ENCODE measurements at places on chromosomes 13 and 19.
A peak's percentile ranks its signal among the peaks of the same experiment; 100 is the strongest.

- no peak for DNase-seq
These were observed 124.7 kb upstream of the RNF113B start for GRCh38 chr13:98301721-98302120.

DNA sequence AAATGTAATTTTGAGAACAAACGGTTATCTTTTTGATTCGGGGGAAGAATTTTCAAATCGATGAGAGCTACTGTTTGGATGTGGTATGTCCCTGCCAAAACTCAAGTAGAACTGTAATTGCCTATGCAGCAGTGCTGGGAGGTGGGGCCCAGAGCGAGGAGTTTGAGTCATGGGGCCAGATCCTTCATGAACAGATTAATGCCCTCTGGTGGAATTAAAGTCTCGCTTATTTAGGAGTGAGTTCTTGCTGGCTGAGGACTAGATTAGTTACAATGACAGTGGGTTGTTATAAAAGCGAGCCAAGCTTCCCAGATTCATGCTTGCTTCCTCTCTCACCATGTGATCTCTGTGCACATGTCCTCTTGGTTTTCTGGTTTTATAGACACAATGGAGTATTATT, 11.8 kb upstream of the PRR20A start:
- DNase-seq: no peak

- DNase-seq: no peak
These were observed 3.0 kb downstream of the RPL13A start for GRCh38 chr19:49490287-49491029.

DNA sequence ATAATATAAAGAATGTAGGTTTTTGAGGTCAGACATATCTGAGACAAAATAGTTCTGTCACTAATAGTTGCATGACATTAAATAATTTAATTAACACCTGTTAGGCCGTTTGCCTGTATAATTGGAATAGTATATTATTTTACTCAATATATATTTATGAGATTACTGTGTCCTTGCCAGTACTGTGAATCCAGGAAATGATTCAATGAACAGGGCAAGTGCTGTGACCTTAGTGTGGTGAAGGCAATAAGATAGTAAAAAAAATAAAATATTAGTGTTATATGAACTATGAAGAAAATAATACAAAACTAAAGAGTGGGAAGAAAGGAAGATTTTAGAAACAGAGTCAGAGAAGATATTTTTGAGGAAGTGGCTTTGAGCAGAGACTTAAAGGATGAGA, 403.7 kb downstream of the PCDH9 start:
- DNase-seq: no peak

DNA sequence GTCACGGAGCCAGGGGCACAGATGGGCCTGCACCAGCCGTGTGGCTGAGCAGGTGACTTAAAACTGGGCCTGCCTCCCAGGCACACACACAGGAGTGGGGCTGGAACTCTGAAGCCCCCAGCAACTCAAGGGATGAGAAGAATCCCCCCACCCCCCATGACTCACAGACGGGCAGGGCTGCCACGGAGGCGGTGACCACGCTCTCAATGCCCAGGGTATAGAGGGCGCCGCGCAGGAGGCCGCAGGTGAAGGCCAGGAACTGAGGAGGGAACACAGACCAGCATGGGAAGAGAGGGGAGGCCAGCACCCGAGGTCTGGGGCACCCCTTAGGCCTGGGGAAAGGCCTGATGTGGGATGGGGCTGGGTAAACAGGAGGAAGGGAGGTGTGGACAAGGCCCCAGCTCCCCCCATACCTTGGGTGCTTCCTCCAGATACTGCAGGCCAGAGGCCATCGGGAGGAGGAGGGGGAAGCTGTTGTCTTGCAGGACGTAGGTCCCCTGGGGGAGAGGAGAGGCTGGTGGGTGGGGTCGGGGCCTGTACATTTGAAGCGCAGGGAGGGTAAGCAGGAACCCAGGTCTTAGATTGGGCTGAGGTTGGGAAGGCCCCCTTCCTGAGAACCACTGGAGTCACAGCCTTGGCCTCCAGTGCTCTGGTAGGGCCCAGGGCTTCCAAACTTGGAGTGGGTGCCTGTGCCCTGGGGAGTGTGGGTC, 3.1 kb upstream of the NKPD1 start:
- DNase-seq: no peak

DNA sequence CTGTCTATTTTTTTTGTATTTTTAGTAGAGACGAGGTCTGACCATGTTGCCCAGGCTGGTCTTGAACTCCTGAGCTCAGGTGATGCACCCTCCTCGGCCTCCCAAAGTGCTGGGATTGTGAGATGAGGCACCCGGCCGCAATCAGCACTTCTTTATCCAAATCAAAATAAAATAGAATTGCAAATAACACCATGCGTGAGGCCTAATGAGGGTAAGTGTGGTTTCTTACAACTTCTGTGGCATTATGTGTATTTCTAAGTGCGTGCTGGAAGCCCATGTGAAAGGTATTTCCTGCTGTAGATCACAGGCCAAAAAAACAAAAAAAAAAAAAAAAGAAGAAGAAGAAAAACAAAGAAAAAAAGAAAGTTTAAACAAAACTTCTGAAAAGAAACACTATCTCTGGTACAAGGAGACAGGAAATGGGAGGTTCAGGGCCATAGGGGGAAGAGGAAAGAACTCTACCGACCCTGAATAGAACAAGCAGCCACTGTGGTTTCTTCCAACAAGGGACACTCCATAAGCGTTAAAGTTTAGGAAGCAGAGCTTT, 3.0 kb upstream of the GRAMD1A start:
- no peak for DNase-seq

GRCh38 chr19:28314756-28315155, 898.2 kb downstream of the UQCRFS1 start:
- DNase-seq: peak; percentile 17

DNA sequence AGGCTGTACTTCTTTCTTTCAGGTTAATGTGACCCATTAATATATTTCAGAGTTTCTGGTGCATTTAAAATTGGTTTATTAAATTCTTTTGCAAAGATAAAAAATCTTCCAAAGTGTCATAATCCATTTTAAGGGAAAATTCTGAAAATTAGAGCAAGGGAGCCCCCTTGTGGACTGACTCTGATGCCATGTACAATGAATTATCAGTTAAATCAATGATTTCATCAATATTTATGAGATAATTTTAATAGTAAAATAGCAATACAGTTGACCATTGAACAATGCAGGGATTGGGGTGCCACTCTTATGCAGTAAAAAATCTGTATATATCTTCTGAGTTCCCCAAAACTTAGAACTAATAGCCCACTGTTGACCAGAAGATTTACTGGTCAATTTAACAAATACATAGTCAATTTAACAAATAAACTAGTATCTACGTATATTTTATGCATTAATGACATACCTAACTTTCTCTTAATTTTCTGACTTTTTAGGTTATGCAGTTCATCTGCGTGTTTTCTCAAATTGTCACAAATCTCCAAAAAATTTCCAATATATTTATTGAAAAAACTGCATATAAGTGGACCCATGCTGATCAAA, 479.1 kb upstream of the MIR17HG start:
- DNase-seq: peak; percentile 20

- DNase-seq: no peak
These were observed 44.8 kb upstream of the UBAC2 start for GRCh38 chr13:99155821-99156220.

GRCh38 chr19:32296694-32297093, 48.7 kb upstream of the ZNF507 start:
- DNase-seq: no peak

- peak; percentile 98 for DNase-seq
These were observed at the start of gene TPM4 for GRCh38 chr19:16076154-16076957. Gene TPM4, plus strand, starts transcription at chr19:16076495. Its CDS starts 71 bp downstream, at chr19:16076566.

- no peak for DNase-seq
These were observed 12.7 kb downstream of the NPAS1 start for GRCh38 chr19:47032171-47032811.

DNA sequence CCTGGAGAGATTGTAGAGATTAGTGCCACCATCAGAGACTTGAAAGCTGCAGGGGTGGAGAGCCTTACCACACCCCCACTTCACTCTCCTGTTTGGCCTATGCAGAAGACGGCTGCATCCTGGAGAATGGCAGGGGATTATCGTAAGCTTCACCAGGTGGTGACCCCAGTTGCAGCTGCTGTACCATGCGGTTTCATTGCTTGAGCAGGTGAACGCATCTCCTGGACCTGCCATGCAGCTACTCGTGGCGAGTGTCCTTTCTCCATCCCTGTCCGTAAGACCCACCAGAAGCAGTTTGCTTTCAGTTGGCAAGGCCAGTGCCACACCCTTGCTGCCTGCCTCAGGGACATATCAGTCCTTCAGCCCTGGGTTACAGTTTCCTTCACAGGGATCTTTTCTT, 21.2 kb downstream of the PPP5C start:
- no peak for DNase-seq

DNA sequence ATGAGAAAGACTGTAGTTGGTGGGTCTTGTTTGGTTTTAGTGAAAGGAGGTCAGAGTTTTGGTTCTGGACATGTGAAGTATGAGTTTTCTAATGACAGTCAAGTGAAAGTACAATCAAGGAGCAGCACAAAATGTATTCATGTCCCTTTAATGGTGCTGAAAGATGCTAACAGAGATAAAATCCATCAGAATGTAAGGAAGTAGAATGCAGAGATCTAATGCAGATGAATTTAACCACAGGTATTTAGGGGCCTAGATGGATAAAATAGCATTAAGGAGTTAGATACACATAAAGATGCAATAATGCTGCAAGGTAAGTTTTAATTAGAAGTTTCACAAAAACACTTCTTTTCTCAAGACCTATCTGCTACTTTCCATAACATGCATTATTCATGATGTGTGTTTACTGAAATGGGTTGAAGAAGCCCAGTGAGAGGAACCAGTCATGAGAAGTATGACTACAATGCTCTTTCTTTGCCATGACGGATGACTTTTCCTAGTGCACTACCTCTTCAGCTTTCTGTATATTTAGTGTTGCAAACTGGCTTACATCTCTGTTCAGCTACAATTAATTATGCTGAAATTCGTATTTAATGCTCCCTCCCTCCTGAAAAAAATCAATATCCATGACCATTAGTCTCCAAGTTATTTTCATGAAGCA, 222.9 kb upstream of the HTR2A start:
- DNase-seq: peak; percentile 62

GRCh38 chr19:6236310-6237291, 43.2 kb downstream of the MLLT1 start:
- no peak for DNase-seq

GRCh38 chr13:63088226-63088625, 1672.6 kb upstream of the PCDH20 start:
- peak; percentile 24 for DNase-seq

GRCh38 chr19:23823952-23824389, 65.3 kb upstream of the ZNF681 start:
- no peak for DNase-seq

GRCh38 chr19:56983171-56983570, 136.6 kb upstream of the USP29 start:
- DNase-seq: no peak

GRCh38 chr13:35716186-35716585, 239.7 kb upstream of the MAB21L1 start:
- DNase-seq: peak; percentile 55
